ENCODE measurements at places on chromosomes 7 and 10.

GRCh38 chr7:96823274-96823673 is 113.6 kb upstream of the SEM1 start:
- peak; percentile 28 for DNase-seq

- no peak for DNase-seq
Measured at GRCh38 chr7:18119985-18120384, 92.3 kb upstream of the PRPS1L1 start.

- peak; percentile 85 for DNase-seq
Measured at GRCh38 chr7:141456298-141456697, 94.9 kb upstream of the AGK start.

- DNase-seq = no peak
Measured at GRCh38 chr7:45969940-45970339, 48.9 kb upstream of the IGFBP3 start.

DNA sequence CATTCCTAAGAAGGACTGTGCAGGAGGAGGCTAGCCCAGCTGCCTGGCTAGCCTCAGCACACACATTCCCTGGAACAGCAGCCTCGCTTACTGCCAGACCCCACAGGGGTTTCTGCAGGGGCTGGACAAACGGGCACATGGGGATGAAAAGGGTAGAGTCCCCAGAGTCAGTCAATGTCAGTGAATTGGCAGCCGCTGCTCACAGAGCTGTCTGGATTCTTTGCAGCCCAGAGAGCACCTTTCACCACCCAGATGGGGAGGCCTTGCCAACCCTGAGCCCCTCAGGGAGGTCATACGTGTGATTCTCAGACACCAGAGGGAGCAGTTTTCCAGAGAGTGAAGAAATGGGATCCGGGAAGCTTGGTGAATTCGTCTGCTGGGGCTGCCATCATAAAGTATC is 143.3 kb downstream of the KCNMA1 start:
- DNase-seq = peak; percentile 34

DNA sequence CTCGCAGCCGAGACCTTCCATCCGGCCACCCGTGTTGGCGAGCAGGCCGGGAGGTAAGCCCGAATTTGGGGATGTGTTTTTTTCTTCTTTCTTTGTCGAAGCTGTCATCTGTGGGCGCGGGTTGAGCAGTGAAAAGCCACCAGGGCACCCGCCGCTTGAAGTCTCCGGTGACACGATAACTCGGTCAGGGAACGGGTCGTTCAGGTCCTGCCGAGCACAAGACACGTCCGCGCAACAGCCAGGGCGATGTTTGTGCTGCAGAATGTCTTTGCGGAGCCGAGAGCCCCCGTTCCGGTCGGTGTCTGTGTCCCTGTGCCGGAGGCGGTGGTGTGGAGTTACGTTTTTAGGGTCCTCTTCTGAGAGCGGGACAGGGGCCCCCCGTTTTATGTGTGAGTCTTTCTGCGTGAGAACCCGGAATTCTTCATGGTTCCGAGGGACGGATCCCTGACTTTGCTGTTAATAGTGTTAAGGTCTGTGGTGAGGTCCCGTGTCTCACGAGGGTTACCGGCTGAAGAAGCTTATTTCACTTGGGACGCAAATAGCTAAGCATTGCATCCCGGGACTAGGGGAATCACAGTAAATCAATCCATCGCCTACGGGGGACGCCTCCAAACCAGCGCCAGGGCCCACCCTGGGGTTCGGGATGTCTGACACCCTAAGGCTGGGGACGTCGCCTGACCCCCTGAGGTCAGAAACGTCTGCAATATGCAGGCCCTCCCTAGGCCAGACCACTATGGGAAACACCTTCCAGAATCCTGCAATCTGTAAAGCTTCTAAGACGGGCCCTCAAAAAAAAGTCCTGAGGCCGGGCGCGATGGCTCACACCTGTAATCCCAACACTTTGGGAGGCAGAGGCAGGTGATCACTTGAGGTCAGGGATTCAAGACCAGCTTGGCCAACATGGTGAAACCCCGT is 99.5 kb downstream of the ELFN1 start:
- DNase-seq = no peak

DNA sequence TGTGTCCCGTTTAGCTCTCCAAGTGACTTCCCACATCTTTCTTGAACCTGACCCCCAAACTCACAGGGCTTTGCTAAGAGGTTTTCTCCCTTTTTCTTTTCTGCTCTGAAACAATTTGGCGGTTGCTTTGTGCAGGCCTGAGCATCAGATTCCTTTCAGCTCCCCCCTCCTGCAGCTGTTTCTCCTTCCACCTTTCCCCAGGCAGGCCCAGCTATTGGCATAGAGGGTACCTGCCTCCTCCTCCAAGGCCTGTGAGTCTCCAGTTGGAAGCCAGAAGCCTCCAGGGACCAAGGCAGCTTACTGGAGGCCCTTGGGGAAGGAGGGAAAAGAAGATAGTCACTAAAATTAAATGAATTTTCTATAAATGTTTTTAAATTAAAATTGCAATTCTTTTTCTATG is 7.7 kb downstream of the VAX1 start:
- no peak for DNase-seq

- no peak for DNase-seq
Measured at GRCh38 chr10:31288962-31289361, 30.1 kb upstream of the ZEB1 start.

- DNase-seq = peak; percentile 16
Measured at GRCh38 chr7:85882335-85882734, 695.5 kb upstream of the SEMA3D start.

- no peak for DNase-seq
Measured at GRCh38 chr7:52727632-52728031, 307.8 kb upstream of the POM121L12 start.

- DNase-seq = no peak
Measured at GRCh38 chr7:51024867-51025266, 242.2 kb upstream of the GRB10 start.

GRCh38 chr10:102726274-102726673 is 11.8 kb downstream of the SFXN2 start:
- DNase-seq = peak; percentile 62

GRCh38 chr7:99369767-99370391 is 4.7 kb upstream of the ARPC1B start:
- DNase-seq = no peak

DNA sequence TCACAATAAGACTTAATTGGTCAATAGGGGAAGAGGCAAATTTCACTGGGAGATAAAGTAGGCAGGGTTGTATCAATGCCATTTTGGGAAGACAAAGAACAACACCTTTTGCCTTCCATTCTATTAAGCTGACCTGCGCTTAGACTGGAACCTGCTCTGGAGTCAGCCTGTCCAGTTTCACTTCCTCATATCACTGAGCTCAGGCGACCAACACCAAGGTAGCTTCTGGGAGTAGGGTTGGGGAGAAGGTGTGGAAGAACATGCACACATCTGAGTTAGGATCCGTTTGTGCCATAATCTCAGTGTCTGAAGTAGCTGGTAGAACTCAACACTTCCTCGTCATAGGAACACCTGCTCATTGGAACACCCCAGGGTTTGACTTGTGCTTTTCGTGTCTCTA is 527.4 kb upstream of the IGFBP3 start:
- DNase-seq = no peak

DNA sequence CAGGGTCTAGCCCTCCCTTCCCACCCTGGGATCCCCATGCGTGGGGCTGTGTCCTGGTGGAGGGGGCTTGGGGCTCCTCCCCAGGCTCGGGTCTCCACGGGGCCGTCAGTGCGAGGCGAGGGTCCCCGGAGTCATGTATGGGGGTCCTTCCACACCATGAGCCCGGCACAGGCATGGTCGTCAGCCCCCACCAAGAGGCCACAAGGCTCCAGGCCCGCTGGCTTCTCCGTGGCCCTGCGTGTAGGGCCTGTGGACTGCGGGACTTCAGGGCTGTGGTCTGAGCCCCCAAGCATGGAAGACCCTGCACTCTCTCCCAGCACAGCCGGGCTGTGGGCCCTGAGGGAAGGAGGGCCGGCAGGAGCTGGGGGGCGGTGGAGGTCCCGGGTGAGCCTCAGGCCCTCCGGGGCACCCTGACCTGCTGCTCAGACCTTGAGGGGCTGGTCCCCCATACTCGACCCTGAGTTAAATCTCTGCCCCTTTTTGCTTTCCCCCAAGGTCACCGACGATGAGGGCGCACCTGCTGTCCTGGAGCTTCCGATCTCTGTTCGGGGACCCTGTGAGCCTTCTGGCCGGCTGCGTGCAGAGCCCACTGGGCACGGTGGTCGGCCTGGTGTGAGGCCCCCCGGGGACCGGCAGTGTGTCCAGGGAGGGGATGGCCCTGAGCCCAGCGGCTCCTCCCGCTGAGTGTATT is 19.7 kb downstream of the PWWP2B start:
- DNase-seq = no peak

GRCh38 chr7:150954986-150955518 is 23.1 kb downstream of the KCNH2 start:
- no peak for DNase-seq

DNA sequence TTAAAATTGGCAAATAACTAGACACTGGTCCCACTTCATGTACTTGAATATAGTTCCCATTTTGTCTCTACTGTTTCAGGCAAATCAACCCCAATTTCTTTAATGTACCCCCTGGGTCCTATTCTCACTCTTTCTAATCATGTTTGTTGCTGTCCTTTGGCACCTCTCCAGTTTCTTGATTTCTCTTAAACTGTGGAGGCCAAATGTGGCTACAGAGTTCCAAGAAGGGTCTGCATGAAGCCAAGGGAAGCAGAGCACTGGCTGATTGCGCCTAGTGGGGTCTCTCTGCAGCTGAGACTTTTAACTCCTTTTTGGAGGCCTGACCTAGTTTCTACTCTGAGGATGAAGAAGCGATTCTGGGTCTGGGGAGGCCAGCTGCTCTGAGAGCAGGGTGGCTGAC is 6.7 kb upstream of the ADAM12 start:
- no peak for DNase-seq

DNA sequence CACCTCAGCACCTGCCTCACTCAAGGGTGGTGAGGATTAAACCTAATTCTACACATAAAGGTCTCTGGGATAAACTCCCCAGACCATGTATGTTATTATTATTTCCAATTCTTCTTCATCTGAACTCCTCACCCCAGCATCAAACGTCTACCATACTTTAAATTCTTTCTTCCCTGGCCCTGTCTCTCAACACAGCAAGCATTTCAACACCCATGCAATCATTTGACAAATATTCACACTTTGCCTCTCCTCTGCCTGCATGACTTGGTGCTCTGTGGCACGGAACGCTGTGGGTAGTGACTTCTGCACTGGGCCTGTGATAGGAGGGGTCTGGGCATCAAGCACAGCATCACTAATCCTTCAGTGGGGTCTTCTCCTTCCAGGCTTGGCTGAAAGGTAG is 490.8 kb downstream of the TNS3 start:
- DNase-seq = peak; percentile 89

DNA sequence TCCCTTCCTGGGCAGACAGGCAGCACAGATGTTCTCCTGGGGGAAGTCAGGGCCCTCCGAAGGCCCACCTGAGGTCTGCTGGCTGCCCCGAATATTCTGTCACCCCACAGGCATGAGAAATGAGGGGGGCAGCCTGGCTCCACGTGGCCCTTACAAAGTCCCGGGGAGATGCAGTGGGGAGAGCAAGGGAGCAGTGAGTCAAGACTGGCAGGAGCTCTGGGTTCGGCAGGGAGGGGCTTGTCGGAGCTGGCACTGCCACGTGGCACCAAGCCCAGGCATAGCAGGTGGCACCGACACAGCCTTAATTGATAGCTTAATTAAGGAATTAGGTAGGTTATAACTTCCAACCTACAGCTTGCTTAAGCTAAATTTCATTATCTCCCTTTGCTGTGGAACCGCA is 163.9 kb downstream of the USP6NL start:
- DNase-seq = no peak

DNA sequence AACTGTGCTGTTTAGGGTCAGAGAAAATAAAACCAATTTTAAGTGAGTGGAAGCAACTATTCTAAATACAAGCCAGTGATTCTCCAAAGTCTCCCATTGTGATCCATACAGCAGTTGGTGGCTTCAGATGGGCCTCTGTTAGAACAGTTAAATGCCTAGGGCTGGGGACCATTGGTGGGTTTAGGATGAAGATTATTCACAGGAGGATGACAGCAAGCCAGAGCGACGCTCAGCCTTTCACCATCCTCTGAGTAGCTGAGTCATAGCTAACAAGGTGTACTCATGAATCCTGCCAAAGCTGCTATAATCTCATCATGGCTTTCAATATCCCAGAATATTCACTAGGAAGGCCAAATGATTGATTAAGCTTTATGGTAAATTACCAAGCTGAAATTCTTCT is 39.6 kb downstream of the STARD3NL start:
- peak; percentile 13 for DNase-seq

DNA sequence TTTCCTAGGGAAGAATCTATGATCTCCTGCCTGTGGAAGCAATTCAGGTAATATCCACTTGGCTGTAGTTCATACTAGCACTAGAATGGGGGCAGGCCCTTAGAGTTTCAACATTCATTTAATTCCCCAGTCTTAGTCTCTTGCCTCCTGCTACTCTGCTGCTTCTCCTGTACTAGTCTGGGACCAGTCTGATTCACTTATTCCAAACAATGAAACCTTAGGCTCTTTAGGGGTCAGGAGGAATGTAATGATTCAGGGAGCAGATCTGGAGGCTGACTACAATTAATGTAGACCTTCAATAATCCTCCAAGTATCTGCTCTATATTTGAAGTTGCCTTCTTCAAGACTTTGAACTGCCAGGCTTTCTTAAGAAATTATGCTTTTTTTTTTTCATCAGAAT is 101.8 kb downstream of the GNAT3 start:
- peak; percentile 40 for DNase-seq

DNA sequence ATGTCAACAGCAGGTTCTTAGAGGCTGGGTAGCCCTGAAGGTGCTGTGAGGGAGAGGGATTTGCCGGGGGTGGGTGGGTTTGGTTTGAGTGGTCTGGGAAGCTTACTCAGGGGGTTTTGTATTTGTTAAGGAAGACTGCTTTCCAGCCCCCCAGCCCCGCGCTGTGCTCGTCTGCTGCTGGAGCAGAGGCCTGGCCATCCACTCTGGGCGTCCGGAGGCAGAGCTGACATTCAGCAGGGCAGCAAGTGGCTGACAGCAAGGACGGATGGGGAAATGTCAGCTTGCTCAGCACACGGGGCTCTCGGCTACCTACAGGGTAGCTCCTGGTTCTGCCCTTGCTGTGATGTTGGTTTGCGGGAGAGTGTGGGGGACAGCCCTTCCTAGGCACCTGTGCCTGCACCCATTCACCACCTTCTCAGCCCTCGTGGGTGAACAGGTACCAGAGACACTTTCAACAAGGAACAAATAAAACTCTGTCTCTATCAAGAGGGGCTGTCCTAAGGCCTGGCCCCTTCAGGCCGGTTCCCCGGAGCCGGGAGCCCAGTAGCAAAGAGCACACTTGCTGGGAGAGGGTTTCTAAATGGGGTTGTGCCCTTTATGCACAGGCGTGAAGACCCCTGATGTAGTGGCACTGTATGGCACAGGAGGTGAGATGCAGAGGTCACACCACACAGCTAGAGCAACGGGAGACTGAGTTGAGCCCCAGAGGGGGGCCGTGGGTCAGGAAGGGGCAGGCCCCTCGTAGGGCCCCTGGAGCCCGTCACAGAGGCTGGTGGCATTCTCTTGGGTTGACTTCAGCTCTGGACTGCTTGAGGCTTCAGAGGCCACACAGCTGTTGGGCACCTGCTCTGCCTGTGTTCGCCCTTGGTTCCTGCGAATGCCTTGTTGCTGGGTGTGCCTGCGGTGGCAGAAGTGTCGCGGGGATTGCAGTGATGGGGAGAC is 72.2 kb upstream of the SHH start:
- no peak for DNase-seq

- no peak for DNase-seq
Measured at GRCh38 chr10:123073187-123073586, 62.6 kb upstream of the HMX3 start.

- no peak for DNase-seq
Measured at GRCh38 chr7:91866599-91867148, 13.8 kb downstream of the MTERF1 start.
